ENCODE measurements at places on chromosomes 2 and 18. TPM values are rescaled to one million over a fixed set of nuclear protein-coding genes. Genes with fewer than 3 reads are reported as not detected.

DNA sequence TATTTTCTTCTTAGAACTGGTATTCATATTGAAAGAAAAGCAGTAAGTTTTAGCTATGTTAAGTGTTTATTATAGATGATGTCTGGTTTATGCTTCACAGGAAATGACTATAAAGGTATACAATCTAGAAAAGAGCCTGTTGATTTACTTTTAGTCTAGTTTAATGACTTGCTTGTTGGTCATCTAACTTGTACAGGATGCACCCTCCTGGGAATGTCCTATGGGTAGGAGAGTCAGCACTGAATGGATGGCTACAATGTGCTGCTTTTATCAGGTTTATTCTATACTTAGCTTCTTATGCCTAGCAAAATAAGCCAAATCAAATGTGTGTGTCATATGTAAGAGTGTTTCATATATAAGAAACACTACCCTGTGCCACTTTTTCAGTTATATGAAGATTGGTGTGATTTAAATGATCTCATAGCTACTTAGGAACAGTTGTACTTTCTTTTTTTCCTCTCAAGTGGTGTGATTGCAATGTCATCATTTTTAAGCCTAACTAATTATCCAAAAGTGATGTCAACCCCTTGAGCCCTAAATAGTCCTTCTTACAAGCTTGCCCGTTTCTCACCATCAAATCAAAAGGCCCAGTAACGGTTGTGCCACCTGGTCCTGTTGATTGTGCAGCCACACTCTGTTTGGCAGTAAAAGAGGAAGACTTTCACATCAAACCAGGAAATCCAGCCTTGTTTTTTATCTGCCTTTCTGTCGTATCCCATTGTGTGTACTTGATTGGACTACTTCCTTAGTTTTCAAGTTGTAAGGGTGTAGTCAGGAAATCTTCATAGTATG, 176.0 kb downstream of the DIS3L2 start:
- no peak for DNase-seq

- no peak for DNase-seq
These were observed 374.6 kb upstream of the LYPD1 start for GRCh38 chr2:133044556-133044955.

- no peak for DNase-seq
These were observed 10.3 kb downstream of the EDAR start for GRCh38 chr2:108978709-108979111.

DNA sequence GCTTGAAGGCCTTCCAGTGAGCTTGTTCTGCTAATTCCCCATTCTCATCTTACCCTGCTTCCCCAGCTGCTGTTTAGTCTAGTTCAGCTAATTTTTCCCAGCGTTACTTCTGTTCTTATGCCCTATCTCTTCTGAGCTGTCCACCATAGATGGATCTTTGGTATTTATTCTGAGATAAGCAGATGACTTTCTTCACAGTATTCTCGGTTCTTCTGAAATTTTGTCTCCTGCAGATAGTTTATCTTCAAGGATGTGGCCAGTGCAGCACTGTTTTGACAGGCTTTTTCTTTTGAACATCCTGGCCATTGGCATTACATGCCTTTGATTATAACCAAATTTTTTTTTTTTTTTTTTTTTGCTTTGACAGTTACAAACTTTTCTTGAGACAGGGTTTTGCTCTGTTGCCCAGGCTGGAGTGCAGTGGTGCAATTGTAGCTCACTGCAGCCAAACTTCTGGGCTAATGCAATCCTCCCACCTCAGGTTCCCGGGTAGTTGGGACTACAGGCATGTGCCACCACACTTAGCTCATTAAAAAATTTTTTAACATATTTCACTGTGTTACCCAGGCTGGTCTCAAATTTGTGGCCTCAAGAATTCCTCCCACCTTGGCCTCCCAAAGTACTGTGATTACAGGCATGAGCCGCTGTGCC, 134.2 kb downstream of the WDSUB1 start:
- no peak for DNase-seq

DNA sequence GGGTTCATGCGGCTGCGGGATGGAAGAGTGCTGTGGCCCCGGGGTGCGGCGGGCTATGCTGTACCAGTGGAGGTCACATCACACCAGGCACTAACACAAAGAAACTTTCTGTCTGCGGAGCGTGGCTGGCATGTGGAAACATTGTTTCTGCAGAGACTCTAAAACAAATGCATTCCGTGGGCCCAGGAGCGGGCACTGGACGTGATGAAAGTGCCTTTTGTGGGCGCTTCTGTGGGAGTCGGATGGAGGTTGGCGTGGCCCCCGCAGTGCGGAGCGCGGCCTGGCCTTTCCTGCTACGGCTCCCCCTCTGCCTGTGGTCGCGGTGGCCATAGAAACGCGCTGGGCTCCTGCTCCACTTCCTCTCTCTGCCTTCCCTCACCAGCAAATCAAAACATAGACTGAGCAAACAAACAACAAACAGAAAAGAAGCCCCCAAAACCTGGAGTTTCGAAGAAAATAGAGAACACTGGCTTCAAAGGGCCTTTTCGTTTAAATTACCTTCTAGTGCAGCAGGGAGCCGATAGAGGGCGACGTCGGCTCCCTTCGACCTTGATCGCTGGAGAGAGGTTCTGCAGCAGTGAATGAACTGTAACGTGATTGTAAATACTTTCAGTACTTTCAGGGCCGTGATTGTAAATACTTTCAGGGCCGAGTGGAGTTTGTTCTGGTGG, 51.4 kb downstream of the KIF5C start:
- no peak for DNase-seq

DNA sequence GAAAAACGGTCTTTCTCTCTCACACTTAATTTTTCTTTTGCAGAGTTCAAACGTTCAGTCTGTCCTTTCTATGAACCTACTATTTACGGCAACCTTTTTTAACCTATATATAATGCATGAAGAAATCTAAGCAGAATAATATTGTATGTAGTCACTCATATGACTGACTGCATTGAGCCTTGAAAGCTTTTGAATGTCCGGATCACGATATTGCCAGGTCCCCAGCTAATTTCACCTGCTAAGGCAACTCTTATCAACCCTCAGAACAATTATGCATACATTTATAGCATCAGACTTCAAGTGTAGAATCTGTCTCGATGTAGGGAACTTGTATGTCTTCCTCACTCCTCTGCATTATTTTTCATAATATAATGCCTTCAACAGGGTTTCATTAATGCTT, 1083.8 kb upstream of the KLHL29 start:
- DNase-seq: no peak

DNA sequence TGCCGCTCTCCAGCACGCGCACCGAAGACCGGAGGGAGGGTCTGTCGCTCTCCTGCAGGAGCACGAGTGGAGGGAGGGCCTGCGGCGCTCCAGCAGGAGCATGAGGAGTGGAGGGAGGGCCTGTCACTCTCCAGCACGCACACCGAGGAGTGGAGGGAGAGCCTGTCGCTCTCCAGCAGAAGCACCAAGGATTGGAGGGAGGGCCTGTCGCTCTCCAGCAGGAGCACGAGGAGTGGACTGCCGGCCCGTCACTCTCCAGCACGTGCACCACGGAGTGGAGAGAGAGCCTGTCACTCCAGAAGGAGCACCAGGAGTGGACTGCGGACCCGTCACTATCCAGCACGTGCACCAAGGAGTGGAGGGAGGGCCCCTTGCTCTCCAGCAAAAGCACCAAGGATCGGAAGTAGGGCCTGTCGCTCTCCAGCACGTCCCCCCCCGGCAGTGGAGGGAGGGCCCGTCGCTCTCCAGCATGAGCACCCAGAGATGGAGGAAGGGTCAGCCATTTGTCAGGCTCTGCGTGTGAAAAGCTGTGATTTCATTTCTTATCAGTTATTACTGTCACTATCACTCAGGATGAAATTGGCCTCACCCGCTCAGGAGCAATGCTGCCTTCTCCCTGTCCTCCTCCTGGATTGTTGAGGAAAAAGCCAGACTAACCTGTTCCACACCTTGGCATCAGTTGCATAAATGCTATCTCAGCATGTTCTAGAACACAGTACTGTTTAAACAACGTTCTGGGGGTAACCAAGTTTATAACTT, 35.9 kb downstream of the ADI1 start:
- DNase-seq: peak; percentile 84

- DNase-seq: peak; percentile 91
These were observed 605 bp downstream of the REV1 start for GRCh38 chr2:99489063-99489760.

DNA sequence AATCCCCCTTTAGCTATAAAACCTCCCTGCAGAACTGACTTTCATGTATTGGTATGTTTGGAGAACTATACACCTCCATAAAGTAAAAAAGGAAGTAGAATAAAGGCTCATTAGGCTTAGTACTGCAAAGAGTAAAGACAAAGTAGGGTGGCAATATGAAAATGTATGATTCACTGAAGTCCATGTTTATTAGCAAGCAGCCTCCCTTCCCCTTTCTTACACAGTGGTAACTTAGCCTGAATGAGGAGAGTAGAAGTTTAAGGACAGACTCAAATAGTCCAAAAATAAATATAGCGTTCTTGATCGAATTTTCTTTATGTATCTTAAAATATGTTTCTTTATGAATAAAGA, 1.5 kb downstream of the ZNF804A start:
- DNase-seq: no peak

DNA sequence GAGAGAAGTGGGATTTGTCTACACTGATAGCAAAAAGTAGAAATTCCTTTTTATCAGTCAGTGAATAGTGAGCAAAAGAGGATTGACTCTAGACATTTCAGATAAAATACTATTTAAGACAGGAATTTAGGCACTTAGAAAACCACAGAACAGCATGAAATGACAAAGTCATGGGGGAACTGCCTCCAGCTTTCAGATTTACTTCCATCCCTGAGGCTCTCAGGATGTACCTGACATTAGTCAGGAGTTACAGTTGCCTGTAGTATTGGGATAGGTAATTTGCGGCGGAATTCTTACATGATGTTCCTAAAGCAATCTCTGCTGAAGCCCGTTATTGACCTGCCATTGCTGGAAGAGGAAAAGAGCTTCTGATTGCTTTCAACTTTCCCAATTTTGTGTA, 337.1 kb upstream of the MAP2 start:
- no peak for DNase-seq

GRCh38 chr18:33924576-33924975, 300.1 kb downstream of the NOL4 start:
- no peak for DNase-seq

- DNase-seq: no peak
These were observed 73.8 kb upstream of the ITM2C start for GRCh38 chr2:230790981-230791380.

- no peak for DNase-seq
These were observed 314.3 kb downstream of the NUP35 start for GRCh38 chr2:183438541-183438940.

NMUR1 gene
- total RNA-seq: 5.3 TPM

CHRNG gene
- total RNA-seq: not detected

B4GALT6 gene
- total RNA-seq: 4.5 TPM

PDE11A gene
- total RNA-seq: 1.1 TPM

TSPYL6 gene
- not detected for total RNA-seq

PSMA8 gene
- not detected for total RNA-seq

ACMSD gene
- total RNA-seq: not detected

ZNF532 gene
- total RNA-seq: 79.1 TPM

All from posterior vena cava (tissue), 2 donors.